KG1 (cell line): ENCODE measurements at places on chromosomes 11 and 22.

- DNase-seq, result no peak
Observed at GRCh38 chr11:13983081-13983751, 20.7 kb downstream of the SPON1 start.

DNA sequence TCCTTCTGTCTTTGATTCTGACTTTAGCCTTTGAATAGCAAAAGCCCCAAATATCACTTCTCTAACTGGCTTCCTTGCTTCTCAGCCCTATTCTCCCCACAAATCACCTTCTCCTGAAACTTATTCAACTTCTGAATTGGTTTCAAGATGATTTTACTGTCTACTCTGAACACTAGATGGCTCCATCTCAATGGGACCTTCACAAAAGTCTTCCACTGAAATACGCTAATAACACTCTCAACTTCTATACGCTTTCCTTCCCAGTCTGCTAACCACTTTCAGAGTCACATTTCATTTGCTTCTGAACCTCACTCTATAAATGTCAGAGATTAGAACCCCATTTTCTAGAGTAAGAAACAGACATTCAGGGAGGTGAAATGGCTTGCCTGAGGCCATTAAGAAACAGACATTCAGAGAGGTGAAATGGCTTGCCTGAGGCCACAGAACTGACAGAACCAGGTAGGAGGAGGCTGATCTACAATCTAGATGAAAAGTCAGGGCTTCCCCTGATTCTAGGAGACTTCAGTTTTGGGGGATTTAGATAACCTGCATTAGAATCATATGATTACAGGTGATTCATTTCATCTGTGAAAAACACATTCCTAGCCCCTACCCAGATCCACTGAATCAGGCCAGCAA, 20.6 kb downstream of the MORC2 start:
- DNase-seq, result no peak

DNA sequence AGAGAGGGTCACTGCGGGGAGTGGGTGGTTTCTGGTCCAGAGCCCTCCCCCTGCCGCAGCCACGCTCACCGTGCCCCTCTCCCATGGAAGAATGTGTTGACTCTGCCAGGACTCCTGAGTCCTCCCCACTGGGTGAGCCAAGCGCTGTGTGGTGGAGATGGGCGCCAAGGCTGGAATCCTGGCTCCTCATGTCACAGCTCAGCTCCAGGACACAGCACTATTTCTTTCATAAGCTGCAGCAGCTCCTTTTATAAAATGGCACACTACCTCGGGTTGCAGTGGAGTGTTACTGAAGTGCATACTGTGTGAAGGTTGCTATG, 83.9 kb downstream of the FEZ1 start:
- no peak for DNase-seq

GRCh38 chr22:27344546-27344945, 457.0 kb downstream of the MN1 start:
- DNase-seq, result no peak

DNA sequence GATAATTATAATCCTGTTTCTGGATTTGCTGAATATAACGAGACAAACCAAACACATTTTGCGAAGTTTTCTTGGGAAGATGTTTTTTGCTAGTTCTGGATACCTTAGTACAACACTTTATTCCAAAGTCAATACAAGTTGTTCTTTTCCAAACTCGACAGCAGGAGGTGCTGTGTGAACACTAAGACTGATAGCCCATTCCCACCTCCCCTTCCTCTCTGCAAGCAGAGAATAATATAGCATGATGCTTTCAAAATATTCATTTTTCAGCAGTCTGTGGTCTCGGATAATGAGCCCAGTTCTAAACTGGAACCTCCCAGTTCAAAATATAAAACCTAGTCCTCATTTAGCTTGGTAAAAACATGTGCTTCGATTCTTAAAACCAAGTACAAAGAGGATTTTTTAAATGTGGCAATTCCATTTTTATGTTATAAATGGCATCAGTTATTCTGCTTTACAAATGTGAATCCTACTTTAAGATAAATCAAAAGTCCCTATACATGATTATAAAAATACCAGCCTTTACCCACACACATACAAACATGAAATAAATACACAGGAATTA, 129.1 kb downstream of the DCDC1 start:
- no peak for DNase-seq

DNA sequence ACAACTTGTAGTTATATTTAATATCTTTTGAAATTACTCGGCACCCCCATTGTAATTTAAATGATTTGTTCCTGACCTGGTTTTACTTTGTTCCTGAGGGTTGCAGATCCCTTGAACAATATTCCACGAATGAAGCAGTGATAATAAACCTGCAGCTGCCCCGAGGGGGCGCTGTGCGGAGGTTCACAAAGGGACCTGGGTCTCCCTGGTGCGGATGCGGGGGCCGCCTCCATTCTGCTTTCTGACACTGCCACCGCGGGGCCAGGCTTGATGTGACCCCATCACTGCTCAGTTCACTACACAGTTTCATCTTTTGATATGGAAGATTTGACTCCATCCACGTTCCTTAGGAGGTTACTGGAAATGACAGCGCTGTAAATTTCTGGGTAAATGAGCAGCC, 62.9 kb upstream of the PRODH start:
- no peak for DNase-seq
